ENCODE measurements at places on chromosomes 5 and 9.

DNA sequence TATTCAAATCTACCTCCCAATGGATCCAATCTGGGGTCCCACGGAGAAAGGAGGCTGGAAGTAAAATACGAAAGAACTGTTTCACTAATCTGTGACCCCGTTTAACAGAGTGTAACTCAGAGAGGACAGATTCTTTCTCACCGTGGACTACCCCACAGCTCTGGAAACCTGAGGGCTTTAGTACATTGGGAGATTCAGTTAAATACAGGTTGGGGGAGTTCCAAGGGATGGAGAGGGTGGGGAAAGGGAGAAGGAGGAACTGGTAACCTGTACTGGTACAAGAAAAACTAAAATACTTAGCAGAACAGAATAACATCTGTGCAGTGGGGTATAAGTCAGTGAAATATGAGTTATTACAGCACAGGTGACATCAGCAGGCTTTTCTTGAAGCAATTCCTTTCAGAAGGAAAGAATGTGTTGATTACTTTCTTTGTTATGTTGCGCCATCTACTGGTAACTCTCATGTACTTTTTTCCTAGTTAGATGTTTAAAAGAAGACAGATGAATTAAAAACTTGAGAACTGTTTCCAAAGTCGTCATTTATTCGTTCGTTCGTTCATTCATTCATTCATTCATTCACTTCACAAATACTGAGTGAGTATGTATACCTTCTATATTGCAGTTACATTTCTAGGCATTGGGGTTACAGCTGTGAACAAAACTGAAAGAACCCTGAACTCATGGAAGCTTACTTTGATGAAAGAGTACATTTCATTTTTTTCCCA, 30.0 kb upstream of the STOM start:
- no peak for DNase-seq

GRCh38 chr5:168366116-168366515, 74.7 kb downstream of the WWC1 start:
- DNase-seq: no peak

- DNase-seq: no peak
These were observed 16.1 kb downstream of the EQTN start for GRCh38 chr9:27280860-27281259.

DNA sequence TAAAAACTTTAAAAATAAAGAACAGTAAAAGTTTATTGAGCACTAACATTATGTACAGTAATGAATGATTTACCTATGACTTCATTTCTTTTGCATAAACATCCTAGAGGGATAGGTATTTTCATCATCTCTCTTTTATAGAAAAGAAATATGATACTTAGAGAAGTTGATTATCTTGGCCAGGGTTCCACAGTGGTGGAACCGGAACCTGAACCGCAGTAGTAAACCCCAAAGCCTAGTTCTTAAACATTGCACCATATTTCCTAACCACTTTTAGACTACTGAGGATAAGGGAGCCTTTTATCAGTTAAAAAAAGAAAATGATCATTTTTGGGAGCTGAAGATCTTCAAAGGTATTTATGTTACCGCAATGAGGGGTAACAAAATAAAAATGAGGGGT, 205.7 kb upstream of the SGCD start:
- no peak for DNase-seq

DNA sequence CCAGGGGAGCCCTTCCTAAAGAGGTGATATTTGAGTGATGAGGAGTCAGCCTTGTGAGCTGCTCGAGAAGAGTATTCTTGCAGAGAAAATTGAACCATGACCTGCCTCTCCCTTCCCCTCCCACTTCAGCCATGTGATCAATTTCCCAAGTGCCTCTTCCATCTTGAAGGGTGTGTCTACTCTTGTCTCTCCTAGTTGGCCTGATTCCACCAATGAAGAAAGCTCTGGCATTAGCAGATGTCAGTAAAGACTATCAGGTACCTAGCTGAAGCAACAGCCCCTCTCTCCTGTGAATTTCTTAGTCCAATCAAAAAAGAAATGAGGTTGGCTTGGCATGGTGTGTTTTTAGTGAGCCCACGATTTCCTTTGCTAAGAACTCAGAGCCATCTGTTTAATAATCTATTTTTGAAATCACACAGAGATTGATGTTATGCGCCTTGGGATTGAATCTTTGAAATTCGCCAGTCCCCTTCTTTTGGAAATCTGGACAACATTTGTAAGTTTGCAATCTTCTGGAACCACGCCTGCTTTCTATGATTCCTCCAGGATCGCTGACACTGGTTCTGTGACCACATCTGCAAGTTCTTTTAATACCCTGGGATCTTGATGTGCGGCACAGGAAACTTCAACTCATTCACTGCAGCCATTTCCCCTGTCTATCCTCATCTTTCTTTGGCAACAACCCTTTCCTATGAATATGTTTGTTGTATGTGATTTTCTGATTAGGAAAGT, 404.6 kb downstream of the DMRT2 start:
- no peak for DNase-seq

GRCh38 chr5:113612060-113612496, 98.6 kb downstream of the YTHDC2 start:
- no peak for DNase-seq

DNA sequence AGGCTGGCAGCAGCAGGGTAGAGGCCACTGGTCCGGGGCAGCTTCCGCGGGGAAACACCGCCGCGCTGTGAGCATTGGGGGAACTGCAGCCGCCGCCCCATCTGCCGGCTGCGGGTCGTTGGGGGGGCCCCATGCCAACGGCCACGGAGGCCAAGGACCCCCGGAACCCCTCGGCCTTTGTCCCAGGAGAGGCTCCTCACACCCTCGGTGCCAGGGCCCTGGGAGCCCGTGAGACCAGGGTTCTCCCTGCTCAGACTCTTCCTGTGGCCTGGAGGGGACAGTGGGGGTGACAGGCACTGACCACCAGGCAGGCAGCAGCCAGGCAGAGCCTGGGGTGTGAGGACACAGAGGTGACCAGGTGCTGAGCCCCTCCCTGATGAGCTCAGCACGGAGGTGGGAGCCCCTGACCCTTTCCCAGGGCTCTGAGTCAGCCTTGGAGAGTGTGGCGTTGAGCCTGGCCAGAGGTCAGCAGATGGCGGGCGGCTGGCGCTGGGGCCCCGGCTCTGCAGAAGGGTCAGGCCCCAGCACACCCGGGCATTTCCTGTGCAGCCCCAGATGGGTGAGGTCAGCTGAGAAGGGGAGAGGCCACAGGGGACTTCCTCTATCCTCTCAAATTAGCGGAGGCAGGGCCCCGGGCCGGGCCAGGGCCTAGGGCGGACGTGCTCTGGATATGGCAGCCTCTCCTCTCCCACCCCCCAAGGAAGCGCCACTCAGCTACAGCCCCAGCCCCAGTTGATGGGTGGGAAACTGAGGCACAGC, 17.9 kb upstream of the EGFL7 start:
- DNase-seq: peak; percentile 71

GRCh38 chr5:167753725-167754490, 537.5 kb upstream of the WWC1 start:
- DNase-seq: no peak

- no peak for DNase-seq
These were observed 5.3 kb downstream of the OR2S2 start for GRCh38 chr9:35952526-35953191.

DNA sequence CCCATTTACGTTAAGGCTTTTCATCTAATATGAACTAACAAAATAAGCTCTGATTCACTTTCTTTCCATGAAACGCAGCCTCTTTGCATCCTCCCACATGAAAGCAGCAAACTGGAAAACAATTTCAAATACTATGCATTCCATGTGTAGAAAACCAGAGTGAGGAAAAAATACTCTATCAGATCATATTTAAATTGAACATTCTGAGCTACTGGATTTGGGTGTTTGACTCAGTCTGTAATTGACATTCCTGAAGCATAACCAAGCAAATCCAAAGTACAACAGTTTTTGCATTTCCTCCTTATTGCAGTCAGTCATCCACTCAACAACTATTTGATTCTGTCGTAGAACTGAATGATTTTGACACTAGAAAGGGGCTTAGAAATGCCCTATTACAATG, 399.1 kb upstream of the NMUR2 start:
- no peak for DNase-seq

GRCh38 chr5:139315056-139315615, 21.6 kb downstream of the MATR3 start:
- no peak for DNase-seq

- DNase-seq: no peak
These were observed 272.0 kb downstream of the DENND1A start for GRCh38 chr9:123657941-123658340.

DNA sequence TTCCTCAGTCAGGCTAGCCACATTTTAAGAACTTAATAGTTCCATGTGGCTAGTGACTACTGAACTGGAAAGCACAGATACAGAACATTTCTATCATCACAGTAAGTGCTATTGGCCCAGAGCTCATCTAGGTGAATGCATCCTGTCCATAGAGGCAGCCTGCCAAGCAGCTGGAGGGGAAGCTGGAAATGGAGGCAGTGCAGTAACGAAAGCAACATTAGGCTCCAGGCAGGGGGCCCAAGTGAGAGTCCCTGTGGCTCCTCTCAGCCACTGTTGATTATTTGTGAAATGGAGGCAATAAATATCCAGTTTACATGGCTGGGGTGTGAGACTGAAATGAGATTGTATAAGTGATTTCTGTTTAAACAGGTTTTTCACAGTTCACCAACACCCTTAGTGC, 227.2 kb upstream of the KLF9 start:
- no peak for DNase-seq

- DNase-seq: no peak
These were observed 16.1 kb downstream of the SH3GL2 start for GRCh38 chr9:17594961-17595360.

DNA sequence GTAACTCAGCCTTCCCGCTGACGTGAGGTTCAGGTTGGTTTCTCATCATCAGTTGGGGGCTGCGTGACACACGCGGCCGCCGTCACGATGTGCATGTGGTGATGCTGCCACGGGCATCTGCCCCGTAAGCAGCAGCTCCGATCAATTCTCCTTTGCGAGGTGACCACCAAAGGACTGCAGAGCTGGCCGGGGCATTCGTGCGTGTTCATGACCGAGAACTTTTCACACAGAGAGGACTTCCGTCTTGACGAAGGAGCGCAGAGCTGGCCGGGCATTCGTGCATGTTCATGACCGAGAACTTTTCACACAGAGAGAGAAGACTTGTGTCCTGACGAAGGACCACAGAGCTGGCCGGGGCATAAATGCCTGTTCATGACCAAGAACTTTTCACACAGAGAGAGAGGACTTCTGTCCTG, 3.8 kb upstream of the LCN1 start:
- no peak for DNase-seq

GRCh38 chr9:94802251-94802650, 75.8 kb downstream of the AOPEP start:
- DNase-seq: no peak

DNA sequence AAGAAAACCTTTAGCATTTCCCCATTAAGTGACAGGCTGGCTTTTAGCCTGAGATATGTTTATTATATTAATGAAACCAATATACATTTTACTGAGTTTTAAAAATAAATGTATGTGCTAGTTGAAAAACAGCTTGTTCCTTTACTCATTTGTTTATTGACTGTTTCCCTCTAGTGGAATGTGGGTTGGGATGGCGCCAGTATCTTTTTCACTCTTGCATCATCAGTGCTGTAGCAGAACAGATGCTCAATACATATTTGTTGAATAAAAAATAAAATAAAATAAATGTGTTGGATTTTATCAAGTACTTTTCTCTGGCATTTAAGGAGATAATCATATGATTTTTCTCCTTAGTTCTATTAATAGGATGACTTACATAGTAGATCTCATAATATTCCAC, 43.0 kb downstream of the FSTL4 start:
- DNase-seq: no peak

DNA sequence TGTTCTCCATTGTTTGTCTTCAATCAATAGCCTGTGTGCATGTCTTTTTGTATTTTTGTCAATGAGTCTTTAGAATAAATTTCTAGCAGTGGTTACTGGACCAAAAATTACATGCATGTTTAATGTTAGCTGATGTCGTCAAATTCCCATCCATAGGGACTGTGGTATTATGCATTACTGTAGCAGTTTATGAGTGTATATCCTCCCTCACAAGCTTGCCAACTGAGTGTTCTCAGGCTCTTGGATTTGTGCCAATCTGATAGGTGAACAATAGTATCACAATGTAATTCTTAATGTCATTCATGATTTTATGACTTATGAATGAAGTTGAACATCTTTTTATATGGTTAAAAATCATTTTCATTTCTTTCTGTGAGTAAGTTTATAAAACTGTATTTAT, 13.0 kb downstream of the SNX24 start:
- no peak for DNase-seq

DNA sequence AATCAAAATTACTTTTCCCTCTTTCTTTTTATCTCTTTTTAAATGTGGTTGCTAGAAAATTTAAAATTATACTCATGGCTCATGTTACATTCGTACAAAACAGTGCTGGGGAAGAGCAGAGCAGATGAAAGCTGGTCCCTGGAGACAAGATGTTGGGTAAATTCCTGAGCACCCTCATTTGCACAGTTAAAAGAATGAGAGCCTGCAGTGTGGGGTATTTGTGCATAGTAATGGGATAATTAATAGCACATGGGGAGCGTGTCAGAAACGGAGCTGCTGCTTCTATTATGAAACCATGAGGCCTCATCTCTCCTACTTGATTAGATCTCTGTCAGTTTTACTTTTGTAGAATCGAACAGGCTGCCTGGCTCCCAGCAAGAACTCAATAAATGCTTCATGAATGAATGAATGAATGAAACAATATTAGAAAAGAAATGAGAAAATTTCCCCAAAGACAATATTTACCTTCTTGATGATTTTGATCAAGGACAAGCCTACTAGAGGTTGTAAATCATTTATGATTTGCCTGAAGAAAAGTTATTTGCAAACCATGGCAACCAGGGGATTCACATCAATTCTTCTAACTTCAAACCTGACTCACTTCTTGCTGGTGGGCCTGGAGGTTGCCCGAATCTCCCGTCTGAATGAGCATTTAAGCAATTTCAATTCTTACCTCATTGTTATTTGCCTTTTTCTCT, 177.2 kb upstream of the TUT7 start:
- no peak for DNase-seq

DNA sequence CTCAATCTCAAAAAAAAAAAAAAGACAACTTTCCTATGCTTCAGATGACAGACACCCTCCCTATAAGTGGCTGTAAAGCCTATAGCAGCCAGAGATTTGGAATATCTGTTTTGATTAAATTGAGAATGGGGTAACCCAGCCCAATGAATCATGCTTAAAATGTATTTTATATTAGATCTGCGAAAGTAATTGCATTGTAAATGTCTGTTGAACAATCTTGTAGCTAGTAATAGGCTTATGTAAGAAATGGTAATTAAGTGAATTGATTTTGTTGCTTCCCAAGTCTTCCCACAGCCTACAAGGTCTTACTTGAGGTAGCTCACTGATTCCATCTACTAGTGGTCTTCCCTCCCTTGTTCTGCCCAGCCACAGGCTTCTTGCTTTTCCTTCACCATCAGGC, 590.7 kb downstream of the ACTL7B start:
- DNase-seq: no peak

DNA sequence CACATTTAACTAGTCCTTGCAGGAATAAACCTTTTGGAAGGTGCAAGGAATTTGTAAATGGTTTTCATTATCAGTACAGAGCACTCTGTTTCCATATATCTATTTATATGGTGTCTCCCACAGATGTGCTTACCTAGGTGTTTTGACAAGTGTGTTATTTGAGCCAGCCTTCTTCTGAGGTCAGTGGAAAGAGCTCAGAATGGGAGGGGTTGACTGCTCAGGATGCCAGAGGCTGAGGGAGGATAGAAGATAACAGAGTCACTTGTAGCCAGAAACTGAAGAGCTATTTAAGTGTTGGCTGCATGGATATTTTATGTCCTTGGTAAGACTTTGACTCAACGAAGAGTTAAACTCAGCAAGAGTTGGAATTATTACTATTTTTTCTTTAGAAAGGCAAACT, 5.0 kb downstream of the CMYA5 start:
- no peak for DNase-seq

- DNase-seq: no peak
These were observed 1.7 kb downstream of the SSBP2 start for GRCh38 chr5:81749192-81749560.

All from activated CD4-positive, alpha-beta T cell treated with anti-CD3 and anti-CD28 coated beads, Interleukin-2, amount 50 U/mL, for 4 hours (primary cell).